Immature natural killer cell (primary cell): ENCODE measurements at places on chromosomes 11 and 22.

DNA sequence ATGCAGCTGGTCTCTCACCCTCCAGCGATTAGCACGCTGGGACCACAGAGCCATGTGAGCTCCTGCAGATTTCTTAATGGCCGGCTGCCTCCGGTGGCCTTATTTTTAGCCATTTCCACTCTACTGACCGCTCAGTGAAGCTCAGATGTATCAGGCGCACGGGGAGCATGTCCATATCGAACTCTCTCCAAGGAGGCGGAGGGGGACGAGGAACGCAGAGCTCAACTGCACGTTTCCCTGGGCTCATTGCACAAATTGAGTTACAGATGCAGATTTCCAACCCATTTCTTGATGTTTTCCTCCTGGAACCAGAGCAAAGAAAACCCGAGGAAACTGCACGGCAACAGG is 207.1 kb downstream of the CTTN start:
- DNase-seq: no peak

- no peak for DNase-seq
Observed at GRCh38 chr11:69138265-69138664, 17.5 kb upstream of the SMIM38 start.

GRCh38 chr11:16047073-16047472 is 309.3 kb downstream of the SOX6 start:
- DNase-seq: no peak

GRCh38 chr11:11641581-11641980 is 19.8 kb upstream of the GALNT18 start:
- no peak for DNase-seq

GRCh38 chr11:3153291-3153861 is 11.7 kb downstream of the OSBPL5 start:
- DNase-seq: no peak

- DNase-seq: no peak
Observed at GRCh38 chr11:132060567-132060966, 690.2 kb downstream of the NTM start.

GRCh38 chr11:115244758-115245157 is 259.5 kb downstream of the CADM1 start:
- no peak for DNase-seq

DNA sequence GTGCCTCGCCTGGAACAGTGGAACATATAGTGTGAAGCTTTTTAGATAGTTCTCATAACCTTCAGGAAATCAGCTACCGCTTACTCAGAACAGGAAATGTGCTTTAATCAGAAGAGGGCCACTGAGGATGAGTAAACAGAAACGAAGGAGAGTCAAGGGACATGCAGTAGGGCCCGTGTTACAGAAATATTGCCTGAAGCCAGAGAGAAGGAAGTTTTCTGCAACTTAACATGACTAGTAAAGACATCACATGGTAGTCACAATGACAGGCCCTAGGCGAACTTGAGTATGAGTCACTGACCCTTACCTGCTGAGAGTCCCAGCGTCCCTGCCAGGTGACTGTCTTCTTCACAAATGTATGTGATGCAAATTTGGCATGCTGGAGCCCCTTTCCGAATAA is 39.4 kb downstream of the CARD18 start:
- no peak for DNase-seq

GRCh38 chr11:47220401-47220821 is 5.6 kb downstream of the DDB2 start:
- DNase-seq: no peak

DNA sequence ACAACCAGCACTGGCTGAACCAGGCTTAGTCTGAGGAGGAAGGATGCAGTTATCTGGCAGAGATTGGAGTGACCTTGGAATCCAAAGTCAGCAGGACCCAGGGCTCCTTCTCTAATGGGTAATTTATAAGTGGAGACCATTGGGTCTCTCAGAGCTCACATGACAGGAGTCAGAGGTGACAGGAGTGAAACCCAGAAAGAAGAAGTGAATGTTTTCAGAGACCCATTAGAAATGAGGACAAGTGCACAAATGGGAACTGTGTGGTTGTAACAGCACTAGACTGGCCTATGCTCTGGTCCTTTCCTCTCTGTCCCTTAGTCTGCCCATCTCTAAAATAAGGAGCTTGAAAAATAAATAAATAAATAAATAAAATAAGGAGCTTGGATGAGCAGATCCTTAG is 107.4 kb downstream of the SERGEF start:
- DNase-seq: no peak

DNA sequence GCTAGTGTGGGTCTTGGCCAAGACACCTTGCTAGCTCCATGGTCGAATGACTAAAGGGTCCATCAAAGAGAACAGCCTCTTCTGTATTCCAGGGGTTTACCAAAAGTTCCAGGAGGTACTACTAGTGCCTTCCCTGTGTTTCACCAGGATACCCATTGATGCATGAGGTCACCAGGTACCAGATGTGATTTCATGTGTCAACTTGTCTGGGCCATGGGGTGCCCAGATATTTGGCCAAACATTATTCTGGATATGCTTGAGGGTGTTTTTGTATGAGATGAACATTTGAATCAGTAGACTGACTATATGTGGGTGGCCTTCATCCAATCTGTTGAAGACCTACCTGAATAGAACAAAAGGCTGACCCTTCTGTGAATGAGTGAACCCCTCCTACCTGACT is 92.8 kb downstream of the GALNT18 start:
- DNase-seq: no peak

- DNase-seq: no peak
Observed at GRCh38 chr22:36872084-36872483, 11.3 kb downstream of the NCF4 start.
